Activated CD4-positive, CD25-positive, alpha-beta regulatory T cell (primary cell): ENCODE measurements at places on chromosomes 5 and 9.
A peak's percentile ranks its signal among the peaks of the same experiment; 100 is the strongest.

DNA sequence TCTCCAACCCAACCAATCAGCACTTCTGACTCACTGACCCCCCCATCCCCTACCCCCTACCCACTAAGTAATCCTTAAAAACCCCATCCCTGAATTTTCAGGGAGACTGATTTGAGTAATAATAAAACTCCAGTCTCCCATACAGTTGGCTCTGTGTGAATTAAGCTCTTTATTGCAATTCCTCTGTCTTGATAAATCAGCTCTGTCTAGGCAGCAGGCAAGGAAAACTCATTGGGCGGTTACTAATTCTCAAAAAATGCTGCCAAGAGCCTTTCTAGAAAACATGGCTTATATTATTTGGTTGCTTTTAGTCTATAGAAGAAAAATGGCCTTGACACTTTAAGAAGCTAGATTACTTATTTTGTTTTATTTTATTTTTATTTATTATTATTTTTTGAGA, 131.7 kb downstream of the SUSD1 start:
- no peak for DNase-seq

- no peak for DNase-seq
Measured at GRCh38 chr9:127277099-127277498, 12.5 kb downstream of the GARNL3 start.

DNA sequence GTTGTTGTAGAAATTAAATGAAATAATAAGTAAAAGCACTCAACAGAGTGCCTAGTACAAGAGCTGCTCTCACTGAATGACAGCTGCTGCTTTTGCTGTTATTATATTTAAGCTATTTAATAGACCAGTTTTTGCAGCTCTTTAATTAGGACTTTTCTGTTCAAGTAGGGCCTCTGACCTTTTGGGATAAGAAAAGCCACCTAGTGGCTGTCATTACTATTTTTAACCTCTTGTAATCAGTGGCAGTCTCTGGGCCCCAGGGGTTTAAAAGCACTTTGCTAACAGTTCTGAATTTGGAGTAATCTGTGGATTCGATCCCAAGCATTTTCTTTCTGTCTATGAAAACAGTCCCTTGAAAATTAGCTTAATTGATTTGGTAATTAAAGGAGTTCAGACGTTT, 121.1 kb downstream of the NUDT12 start:
- DNase-seq = no peak

DNA sequence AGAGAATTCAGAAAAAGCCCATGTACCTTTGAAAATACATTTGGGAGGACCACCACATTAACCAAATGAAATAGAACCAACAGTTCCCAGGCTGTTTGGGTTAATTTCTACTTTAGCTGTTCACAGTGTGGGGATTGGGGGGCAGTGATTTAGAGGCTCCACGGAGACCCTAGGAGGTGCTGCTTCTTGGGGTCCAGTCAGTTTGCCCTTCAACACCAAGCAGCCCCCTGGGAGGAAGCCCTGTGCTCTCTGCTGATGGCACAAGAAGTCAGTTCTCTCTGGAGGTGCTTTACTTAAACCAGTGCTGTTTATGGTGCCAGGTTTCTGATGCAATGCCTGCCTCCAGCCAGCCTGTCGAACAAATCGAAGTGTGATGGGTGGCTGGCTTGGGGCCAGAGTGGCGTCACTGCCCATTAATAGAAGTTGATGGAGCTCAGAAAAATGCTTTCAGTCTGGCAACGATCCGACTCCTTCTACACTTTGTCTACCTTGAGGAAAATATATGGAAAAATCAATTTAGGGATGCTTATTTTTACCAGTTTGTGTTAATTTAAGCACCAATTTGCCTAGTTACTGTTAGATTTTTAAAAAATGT, 134.0 kb downstream of the SNX18 start:
- no peak for DNase-seq

GRCh38 chr5:32443541-32444430, 754 bp downstream of the ZFR start:
- peak; percentile 50 for DNase-seq

DNA sequence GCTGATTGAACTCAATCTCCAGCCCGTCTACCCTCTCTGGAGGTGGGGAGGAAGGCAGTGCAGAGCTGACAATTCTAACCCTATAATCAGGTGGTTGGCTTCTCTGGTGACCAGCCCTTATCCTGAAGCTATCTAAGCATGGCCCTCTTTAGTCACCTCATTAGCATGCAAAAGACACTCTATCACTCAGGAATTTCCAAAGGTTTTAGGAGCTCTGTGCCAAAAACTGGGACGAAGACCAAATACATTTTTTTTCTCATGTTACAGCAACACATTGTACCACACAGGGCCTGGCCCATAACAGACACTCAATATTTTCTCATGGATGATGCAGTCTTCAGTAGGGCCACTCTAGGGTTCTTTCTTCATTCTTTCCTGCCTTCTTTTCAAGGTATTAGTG, 118.8 kb upstream of the VLDLR start:
- no peak for DNase-seq

GRCh38 chr5:84242286-84242685, 142.4 kb downstream of the EDIL3 start:
- no peak for DNase-seq

GRCh38 chr9:133982971-133983720, 9.0 kb downstream of the VAV2 start:
- no peak for DNase-seq

GRCh38 chr5:149724130-149724840, 5.8 kb upstream of the PPARGC1B start:
- DNase-seq = no peak

DNA sequence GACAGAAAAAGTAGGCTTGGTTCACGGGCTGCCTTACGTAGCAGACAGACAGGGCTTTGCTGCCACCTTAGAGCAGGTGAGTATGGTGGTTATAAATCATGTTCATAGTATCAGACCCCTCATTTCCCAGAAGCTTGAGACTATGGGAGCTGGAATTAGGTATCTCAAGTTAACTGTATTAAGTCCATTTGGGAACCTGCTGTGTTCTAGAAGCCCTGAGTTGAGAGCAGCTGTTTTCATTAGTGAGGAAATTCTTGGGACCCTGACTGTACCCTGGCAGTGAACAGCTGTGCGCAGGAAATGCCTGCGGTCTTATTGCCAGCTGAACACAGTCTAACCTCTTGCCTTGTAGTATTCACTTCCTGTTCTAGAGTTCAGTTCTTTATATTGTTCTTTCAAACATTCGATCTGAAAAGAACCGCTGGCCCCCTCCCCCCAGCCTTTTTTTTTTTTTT, 29.8 kb downstream of the UGCG start:
- DNase-seq = peak; percentile 7

GRCh38 chr5:178324481-178325310, 92.1 kb upstream of the PHYKPL start:
- DNase-seq = no peak

DNA sequence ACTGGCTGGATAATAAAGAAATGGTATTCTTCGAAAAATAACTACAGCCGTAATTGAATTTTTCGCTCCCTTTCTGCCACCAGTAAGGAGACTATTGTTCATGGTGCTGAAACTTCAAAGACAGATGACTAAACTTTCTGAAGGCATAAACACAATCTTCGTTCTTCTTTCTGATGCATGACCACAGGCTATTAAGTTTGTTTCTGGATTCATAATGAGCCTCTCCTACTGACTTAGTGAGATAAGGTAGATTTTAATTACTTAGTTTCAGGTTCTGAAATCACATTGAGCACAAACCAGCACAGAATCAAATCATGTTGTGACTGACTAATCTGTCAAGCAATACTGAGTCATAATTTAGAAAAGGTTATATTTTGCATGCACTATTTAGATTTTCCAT, 441.8 kb upstream of the CCNG1 start:
- DNase-seq = no peak

GRCh38 chr9:109918339-109919163, 138.6 kb downstream of the PALM2AKAP2 start:
- DNase-seq = no peak

DNA sequence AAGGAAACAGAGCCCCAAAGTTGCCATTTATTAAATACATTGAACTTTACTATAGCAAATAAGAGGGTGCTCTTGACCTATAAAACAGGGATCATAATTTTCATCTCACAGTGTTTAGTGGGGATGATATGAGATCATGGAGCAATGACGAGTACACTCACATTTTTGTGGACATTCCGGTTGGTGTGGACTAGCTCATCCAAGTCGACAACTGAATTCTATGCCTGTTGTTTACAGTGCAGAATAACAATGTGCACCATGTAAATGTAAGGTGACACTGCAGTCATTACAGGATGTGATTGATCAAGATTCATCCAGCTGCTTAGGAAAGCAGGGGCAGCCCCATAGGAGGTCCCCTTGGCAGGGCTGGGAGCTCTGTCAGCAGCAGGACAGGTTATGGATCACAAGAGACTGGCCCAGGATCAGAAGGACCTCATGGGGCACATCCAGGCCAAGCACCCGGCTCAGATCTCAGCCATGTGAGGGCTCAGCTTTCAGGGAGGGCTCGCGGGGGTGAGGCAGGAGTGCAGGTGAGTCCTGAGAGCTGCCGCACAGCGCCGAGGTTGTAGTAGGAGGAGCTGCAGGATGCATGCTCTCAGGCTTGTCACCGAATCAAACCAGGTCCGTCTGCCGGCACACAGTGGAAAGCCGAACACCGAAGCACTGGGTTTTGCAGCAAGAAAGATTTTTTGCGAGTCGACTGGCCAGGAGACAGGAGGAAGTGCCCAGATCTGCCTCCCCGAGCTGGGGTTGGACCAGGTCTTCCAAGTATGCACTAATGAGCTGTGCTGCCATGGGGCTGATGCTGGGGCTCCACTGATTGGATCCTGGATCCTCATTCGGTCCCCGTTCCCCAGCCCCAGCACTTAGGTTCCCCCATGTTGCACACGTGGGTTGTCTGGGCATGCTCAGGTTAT, 28.2 kb downstream of the MRPL36 start:
- no peak for DNase-seq

DNA sequence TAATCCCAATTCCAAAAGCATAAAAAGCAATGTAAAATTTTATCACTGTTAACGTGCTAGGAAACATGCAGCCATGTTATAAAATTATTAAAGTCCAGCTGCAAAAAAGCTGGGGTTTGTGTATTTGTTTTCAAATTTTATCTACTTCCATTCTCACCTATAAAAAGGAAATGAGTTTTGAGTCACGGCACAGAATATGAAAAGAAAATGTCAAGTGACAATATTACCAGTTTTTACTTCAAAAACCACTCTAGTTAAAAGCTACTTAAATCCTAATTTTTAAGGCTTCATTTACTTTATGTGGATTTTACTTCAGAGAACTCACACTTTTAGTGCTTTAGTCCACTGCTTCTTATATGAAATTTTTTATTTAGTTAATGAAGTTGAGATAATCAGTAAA, 72.7 kb upstream of the IFNE start:
- no peak for DNase-seq
